Globus pallidus (tissue), 1 donor: ENCODE measurements at places on chromosomes 13 and 19.

- no peak for DNase-seq
Measured at GRCh38 chr19:47446534-47447469, 24.9 kb downstream of the SLC8A2 start.

DNA sequence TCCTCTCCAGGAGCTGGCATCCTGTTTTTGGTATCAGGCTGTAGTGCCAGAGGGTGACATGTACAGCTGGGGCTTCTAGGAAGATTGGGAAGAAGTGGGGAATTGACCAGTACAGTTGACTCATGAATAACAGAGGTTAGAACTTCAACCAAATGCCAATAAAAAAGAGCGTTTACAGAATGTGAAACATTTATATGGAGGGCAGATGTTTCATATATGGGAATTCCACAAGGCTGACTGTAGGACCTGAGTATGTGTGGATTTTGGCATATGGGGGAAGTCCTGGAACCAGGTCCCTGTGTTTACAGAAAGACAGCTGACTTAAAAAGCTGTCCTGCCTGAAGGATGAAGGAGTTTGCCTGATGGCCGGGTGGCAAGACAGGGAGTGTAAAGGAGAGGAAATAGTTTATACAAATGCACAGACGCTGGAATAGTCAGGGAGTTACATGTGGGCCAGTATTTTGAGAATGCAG lies 5.2 kb downstream of the CHAMP1 start:
- no peak for DNase-seq

DNA sequence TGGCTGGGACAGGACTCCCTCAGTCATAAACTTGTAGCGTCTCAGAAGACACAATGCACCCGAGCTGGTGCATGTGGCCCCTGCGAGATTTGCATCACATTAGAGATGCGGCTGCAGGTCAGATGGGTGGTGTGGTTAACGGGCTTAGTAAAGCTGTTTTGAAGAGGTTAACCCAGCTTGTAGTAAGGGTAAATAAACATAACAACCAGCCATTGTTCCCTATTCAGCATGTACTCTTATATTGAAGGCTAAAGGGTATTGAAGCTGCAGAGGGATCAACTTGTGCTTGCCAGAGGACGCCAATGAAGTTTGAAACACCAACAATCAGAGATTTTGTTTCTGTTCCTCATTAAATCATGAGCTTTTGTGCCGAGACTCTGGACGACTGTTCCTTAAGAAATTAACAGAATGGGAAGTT lies 79.4 kb downstream of the ZIC5 start:
- DNase-seq, result peak; percentile 33

DNA sequence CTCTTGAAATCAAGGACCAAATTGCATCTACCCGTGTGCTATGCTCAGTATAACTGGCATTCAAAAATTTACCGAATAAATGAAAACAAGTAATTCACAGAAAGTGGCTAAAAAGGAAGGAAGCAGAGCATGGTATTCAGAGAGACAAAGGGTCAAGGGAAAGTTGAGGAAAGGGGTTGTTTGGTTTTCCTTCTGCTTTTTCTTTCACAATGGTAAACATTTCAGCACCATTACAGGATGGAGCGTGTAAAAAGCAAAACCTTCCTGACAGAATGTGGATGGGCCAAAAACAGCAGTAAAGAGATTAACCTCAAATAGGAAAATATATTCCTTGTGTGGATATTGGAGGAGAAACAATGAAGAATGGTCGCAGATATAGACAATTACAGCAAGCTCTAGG lies 14.8 kb downstream of the DIAPH3 start:
- no peak for DNase-seq

GRCh38 chr13:37617173-37617572 lies 18.6 kb upstream of the POSTN start:
- DNase-seq, result no peak

DNA sequence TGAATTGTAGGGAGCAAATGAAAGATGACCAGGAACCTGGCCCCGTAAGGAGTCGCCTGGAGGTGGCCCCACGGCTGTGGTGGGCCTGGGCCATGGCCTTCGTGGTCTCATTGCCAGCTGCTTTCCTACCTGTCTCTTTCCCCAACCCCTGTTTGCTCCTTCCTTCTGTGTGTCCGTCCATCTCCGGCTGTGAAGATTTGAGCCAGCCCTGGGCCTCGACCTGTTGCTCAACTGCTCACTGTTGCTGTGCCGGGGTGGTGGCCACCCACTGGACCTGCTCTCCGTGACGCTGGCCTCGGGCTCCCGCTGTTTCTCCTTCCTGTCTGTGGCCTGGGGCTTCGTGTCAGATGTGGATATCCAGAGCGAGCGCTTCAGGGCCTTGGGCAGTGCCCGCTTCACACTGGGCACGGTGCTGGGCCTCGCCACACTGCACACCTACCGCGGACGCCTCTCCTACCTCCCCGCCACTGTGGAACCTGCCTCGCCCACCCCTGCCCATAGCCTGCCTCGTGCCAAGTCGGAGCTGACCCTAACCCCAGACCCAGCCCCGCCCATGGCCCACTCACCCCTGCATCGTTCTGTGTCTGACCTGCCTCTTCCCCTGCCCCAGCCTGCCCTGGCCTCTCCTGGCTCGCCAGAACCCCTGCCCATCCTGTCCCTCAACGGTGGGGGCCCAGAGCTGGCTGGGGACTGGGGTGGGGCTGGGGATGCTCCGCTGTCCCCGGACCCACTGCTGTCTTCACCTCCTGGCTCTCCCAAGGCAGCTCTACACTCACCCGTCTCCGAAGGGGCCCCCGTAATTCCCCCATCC lies 8.5 kb downstream of the DBP start:
- DNase-seq, result no peak

DNA sequence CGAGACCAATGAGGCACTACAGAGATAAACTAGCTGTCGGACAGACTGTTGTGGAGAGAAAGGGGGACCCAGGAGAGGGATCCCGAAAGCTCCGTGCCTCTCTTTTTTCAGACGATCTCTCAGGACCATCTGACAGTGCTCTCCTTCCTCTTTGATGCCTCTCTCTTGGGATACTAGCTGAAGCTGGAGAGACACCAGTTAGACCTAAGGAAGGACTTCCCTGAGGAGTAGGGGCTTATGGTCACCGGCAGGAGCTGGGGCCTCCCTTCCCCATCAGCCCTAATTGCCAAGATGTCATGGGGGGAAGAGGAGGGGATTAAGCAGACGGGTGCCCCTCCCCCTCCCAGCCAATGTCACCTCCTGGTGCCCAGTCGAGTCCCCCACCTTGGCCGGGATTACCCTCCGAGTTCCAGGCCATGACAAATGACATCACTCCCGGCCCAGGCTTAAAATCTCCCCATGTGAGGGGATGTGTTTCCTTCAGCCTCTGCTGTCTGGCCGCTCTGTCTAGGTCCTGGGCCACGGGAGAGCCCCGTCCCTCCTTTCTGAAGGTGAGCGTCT lies at the start of gene CRX:
CRX (plus strand) TSS at position 478 of the 561 bp plus-strand sequence. CDS start 12,507 bp downstream, outside the sequence.
- no peak for DNase-seq

DNA sequence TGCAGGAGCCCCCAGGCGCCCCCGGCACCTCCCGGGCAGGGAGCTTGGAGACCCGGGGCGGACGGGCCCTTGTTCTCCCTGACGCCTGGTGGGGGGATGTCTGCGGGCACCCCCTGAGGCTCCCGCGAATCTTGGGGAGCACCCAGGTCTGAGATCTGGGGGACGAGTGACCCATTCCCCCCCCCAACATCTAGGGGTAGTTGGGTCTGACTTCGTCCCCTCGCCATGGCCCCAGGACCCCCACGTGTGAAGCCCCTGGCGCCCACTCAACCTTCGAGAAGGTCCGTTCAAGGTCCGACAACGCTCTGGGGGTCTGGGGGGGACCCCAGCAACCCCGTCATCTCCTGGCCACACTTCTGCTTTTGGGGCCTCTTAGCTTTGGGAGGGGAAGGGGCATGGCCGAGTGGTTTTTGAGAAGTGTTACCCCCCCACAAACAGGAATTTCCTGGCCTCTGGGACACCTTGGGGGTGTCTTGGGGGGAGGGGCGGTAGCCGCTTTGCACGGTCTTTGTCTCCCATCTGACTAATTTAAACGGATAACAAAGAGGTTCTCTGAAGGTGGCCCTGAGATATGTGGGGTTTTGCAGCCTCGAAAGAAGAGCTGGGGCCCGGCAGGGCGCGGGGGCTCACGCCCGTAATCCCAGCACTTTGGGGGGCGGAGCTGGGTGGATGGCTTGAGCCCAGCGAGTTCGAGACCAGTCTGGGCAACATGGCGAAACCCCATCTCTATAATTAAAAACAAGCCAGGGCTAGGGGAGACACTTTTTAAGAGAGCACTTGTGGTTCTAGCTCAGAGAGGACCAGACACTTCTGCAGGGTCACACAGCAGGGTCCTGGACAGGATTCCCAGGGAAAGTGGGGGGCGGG lies 608 bp downstream of the CNN2 start:
- DNase-seq, result no peak

DNA sequence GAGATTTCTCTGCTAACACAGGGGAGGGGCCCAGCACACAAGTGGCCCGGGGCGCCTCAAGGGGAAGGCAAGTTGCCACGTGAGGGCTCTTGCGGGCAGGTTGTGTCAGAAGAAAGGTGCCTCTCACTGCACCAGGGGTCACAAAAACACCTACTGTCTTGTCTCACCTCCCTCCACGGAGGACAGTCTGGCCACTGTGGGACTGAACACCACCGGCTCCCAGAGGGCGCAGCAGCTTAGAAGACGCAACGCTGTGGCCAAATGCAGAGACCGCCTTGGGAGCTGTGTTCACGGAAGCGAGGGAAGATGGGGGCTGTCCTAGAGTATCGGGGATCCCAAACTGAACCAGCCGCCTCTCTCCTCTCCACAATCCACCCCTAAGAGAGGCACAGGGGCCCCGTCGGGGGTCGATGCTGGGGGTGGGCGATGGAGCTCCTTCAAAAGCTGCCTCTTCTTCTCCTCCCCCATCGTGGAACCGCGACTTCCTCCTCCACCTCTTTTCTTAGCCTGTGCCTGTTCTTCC lies 177.5 kb downstream of the FOXO1 start:
- DNase-seq, result no peak

DNA sequence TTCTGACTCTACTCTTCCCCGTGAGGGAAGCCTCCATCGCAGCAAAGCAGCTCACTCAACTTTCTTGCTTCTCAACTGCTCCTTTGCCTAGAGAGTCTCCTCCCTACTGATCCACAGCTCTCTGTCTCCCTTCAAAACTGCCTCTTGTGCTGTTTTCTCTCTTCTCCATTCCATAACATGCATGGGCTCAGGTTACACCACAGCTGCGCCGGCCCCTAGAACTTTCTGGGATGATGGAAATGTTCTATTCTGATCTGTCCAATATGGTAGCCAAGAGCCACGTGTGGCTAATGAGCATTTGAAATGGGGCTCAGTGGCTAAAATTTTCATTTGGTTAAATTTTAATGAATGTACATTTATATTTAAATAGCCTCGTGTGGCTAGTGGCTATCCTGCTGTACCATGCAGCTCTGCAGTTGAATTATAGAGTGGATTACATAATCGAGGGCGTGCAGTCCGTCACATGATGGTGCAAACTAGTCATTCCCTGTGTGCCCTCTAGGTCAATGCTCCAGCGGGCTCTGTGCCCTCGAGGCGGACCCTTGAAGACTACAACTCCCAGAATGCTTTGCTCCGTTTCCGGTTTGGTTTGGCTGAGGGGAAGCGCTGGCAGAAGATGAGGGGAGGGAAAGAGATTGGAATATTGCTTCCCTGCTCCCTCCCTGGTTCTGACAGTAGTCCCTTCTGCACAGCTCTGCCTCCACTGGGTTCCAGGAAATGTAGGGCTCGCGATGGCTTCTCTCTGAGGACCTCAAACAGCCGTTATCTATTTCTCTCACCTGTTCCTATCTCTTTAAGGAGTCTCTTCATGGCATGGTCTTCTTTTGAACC lies 109.8 kb downstream of the CACNA1A start:
- DNase-seq, result peak; percentile 46

DNA sequence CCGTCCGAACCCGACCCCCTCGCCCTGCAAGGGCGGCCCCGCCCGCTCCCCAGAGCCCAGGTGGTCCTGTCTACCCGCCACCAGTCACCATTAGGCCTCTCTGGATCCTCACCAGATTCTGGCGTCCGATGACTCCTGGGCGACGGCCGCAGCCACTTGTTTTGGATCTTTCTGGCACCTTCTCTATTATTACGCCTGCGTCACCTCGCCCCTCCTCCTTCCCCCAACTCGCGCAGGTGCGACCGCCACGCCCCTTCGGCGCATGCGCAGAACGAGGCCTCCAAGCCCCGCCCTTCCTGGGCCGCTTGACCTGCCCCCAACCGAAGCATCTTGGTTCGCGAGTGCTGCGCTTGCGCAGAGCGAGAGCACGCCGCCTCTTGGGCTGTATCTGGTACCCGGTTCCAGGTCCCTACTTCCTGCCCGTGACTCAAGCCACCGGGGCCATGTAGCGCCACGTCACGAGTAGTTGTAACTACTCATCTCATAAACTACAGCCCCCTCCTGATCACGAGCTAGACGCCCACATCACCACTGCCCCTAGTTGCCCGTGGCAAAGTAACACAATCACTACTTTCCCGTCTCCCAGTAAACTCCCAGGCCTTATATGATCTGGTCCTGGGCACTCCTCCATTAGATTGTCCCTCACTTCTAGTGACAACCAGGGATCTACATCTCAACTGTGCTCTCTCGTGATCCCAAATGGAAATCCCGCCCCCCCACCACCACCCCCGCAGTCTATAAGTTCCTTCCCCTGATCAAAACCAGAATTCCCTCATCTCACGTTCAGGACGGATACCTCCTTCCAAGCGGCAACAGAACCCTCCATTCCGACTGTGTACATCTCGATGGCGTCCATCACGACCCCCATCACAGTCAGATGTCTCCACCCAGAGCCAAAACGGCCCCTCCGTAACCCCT lies at the start of gene DEDD2:
DEDD2 (minus strand) TSS at position 158 of the 918 bp plus-strand sequence. CDS start 670 bp downstream, outside the sequence.
- DNase-seq, result peak; percentile 93

- peak; percentile 4 for DNase-seq
Measured at GRCh38 chr13:27919659-27919933, 204 bp upstream of the PDX1 start.

GRCh38 chr13:31982540-31982939 lies 49.0 kb upstream of the FRY start:
- DNase-seq, result no peak

DNA sequence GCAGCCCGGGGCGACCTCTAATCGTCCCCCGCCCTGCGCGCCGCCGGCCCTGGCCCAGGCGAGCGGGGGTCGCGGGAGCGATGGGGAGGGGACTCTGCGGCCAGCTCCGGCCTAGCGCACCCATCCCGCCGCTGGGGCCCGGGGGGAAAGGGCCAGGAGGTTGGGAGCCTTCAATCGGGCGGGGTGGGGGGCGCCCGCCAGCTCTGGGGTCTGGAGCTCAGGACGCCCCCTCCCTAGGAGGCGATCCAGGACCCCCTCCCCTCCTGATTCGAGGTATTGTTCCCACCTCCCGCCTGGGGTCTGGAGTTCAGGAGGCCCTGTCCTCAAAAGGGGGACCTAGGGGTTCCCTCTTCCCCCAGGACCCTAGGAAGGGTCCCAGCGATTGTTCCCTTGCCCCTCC lies 430 bp downstream of the ZNF358 start:
- DNase-seq, result no peak

- peak; percentile 37 for DNase-seq
Measured at GRCh38 chr13:27170516-27171243, 931 bp downstream of the USP12 start.
